ENCODE measurements at places on chromosomes 2 and 18. TPM values are rescaled to one million over a fixed set of nuclear protein-coding genes. Genes with fewer than 3 reads are reported as not detected.

- no peak for DNase-seq
- H3K27ac ChIP-seq, result no peak overlapping the region
- H3K4me3 ChIP-seq, result no peak overlapping the region
- H3K36me3 ChIP-seq, result no peaks in the 10 kb centered on the region
- no peaks in the 10 kb centered on the region for H3K27me3 ChIP-seq
- no peaks in the 10 kb centered on the region for H3K4me1 ChIP-seq
These were observed 15.0 kb upstream of the KLF7 start for GRCh38 chr2:207180741-207181140.

GRCh38 chr2:230711224-230711623, 1.4 kb upstream of the CAB39 start:
- no peaks in the 10 kb centered on the region for H3K36me3 ChIP-seq
- H3K4me3 ChIP-seq, result no peak overlapping the region
- DNase-seq, result no peak

DNA sequence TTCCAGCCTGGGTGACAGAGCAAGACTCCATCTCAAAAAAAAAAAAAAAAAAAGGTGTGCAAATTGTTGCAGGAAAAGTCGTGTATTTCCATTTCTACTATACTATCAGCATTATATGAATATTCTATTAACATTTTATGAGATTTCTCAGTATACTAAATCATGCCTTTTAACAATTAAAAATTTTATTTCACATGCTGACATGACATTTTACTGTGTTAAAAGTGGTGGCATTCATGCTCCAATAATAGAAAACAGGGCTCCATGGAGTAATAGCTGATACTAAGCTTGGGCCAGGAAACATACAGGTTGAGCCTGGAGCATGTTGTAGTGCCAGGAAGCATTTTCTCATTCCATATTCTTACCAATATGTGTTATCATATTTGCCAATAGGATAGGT, 141.4 kb downstream of the SPAG16 start:
- no peak overlapping the region for H3K4me3 ChIP-seq
- H3K4me1 ChIP-seq, result no peaks in the 10 kb centered on the region
- H3K27ac ChIP-seq, result no peak overlapping the region
- no peaks in the 10 kb centered on the region for H3K36me3 ChIP-seq

DNA sequence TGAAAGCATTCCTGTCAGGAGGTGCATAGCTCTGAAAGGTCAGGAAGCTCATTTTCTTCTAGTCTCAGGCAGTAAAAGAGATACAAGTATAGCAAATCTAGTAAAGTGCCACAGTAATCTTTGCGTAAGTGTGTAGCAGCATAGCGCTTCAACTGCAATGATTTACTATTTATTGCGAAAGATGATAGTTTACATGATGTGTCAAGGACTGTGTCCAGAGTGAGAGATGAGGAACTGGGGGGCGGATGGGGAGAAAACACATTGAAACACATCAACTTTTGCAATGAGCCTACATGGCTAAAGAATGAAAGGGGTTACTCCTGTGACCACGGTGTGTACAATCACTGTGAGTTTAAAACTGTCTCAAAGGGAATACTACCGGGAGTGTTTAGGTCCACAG, 644.4 kb downstream of the GALR1 start:
- no peaks in the 10 kb centered on the region for H3K4me1 ChIP-seq
- no peaks in the 10 kb centered on the region for H3K36me3 ChIP-seq
- no peaks in the 10 kb centered on the region for H3K27me3 ChIP-seq

DNA sequence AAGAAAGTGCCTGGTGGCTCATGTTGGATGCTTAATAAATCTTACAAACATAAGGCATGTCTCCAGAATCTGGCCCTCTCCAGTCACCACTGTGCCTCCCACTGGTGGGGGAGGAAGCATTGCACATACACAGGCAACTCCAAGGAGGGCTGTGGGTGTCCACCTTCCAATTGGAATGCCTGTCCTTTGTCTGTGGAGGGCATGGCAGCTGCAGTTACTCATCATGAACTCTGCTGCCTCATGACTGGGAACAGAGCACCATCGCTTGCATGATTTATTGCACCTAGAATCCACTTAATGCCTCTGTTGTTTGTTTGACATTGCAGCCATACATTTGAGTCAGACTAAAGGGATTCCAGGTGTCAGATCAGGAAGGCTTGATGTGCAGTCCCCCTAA, 278.9 kb downstream of the PRKCE start:
- H3K27ac ChIP-seq, result no peak overlapping the region
- H3K27me3 ChIP-seq, result no peaks in the 10 kb centered on the region
- no peak for DNase-seq
- H3K36me3 ChIP-seq, result no peaks in the 10 kb centered on the region

DNA sequence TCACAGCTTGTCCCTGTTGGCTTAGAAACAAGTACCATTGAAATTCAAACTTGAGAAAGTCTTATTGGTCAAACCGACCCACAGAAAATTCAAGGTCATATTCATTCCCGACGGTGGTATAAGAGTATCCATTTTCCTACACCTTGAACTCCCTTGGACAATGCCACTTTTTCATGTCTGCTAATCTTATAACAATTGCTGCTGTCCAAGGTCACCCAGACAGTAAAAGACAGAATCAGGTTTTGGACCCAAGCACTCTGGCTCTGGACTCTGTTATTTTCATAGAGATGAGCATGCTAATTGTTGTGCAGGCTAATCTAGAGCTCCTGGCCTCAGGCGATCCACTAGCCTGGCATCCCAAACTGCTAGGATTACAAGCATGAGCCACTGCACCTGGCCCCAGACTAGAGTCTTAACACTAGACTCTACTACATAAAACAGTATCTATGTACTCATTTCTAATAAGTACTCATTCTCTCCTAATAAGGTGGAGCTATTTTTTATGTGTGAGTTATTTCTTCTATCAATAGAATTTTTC, 57.8 kb downstream of the C2orf76 start:
- no peaks in the 10 kb centered on the region for H3K4me1 ChIP-seq
- no peak for DNase-seq
- H3K36me3 ChIP-seq, result no peaks in the 10 kb centered on the region
- no peak overlapping the region for H3K27ac ChIP-seq

GRCh38 chr2:20091305-20091991, 40.0 kb upstream of the LAPTM4A start:
- no peaks in the 10 kb centered on the region for H3K27me3 ChIP-seq
- no peaks in the 10 kb centered on the region for H3K36me3 ChIP-seq
- no peak overlapping the region for H3K4me3 ChIP-seq
- DNase-seq, result no peak
- H3K27ac ChIP-seq, result no peak overlapping the region
- H3K4me1 ChIP-seq, result no peaks in the 10 kb centered on the region

GPR35 gene
- total RNA-seq, result 3.4 TPM

DNA sequence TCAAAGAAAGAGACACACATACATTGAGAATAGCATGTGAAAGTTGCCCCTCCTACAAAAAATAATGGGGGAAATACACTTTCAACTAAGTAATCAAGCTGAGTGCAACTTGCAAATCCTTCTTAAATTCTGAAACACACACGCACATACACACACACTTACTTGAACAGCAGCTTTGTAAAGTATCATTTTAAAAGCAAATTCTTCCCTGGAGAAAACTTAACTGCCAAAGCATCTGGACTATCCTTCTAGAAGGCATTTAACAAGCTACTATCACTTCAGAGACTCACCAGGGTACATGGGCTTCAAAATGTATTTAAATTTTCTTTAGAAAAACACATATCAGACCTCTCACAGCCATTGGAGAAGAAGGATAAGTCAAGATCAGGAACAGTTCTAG, 15.3 kb downstream of the GAREM1 start:
- H3K27ac ChIP-seq, result no peak overlapping the region
- no peak overlapping the region for H3K4me3 ChIP-seq
- peaks cover 7% of the 10 kb centered on the region for H3K4me1 ChIP-seq
- H3K27me3 ChIP-seq, result no peaks in the 10 kb centered on the region

DNA sequence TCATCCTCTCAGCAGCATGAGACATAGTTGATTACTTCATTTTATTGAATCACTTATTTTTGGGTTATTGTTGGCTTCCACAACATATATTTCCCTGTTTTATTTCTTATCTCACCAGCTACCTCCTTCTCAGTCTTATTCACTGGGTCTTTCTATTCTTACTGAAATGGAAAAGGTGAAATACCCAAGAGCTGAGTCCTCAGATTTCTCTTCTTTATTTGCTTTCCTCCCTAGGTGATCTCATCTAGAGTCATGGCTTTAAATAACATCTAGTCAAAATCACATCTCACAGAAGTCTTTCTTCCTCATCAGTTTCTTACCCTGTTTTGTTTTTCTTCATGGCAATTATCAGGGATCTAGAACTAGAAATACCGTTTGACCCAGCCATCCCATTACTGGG, 105.0 kb upstream of the RBBP8 start:
- H3K4me3 ChIP-seq, result no peak overlapping the region
- DNase-seq, result no peak
- no peaks in the 10 kb centered on the region for H3K27me3 ChIP-seq
- H3K36me3 ChIP-seq, result no peaks in the 10 kb centered on the region

PAX3 gene
- total RNA-seq, result not detected

DNA sequence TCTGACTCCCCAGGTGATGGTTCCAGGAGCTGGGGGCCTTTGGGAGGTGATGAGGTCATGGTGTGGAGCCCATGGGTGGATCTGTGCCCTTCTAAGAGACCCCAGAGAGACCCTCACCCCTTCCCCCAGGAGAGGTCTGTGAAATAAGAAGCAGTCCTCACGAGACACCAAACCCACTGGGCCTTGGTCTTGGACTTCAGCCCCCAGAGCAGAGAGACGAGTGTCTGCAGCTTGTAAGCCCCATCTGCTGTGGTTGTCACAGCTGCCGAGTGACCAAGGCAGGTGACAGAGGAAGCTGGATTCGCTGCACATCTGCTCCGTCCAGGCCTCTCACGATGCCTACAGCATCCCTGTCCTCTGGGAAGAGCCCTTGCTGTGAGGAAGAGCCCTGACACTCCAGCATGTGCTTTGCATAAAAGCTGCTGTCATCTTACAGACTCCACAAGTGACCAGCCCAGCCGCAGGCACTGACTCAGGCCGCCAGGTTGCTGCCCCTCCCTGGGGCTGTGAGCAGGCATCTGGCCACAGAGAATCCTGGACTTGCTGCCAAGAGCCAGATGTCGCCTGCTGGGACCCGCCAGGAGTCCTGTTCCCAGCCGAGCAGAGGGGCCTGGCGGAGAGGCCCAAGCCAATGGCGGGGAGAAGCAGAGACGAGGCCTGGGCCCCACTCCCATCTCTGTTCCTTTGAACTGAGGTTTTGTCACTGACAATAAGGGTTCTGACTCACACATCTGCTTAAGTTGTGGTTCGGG, 150.8 kb downstream of the PXDN start:
- H3K27ac ChIP-seq, result peak overlapping the region; percentile 25
- H3K4me3 ChIP-seq, result no peak overlapping the region
- peaks cover 30% of the 10 kb centered on the region for H3K4me1 ChIP-seq
- DNase-seq, result no peak
- no peaks in the 10 kb centered on the region for H3K27me3 ChIP-seq

- H3K36me3 ChIP-seq, result no peaks in the 10 kb centered on the region
- DNase-seq, result no peak
- no peak overlapping the region for H3K4me3 ChIP-seq
- H3K4me1 ChIP-seq, result no peaks in the 10 kb centered on the region
- no peaks in the 10 kb centered on the region for H3K27me3 ChIP-seq
These were observed 208.1 kb downstream of the MEMO1 start for GRCh38 chr2:31802711-31803110.

FAM110C gene
- total RNA-seq, result 5.0 TPM

NT5C1B gene
- not detected for total RNA-seq

DNA sequence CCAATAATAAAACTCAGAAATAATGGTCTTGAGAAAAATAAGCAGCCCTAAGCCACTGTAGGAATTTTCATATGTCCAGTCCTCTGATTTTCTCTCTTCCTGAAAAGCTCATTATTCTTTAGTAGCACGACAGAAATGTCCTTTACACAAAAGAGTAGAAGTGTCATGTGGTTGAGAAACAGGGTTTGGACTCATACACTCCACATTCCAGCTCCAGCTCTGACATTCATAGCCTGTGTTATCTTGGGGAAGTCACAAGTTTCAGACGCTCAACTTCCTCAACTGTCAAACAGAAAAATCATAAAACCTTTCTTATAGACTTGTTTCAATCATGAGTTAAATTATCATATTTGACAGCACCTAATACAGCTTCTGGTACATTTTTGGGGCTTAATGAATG, 511.5 kb downstream of the TNS1 start:
- H3K27ac ChIP-seq, result no peak overlapping the region
- H3K27me3 ChIP-seq, result no peaks in the 10 kb centered on the region
- DNase-seq, result no peak
- no peaks in the 10 kb centered on the region for H3K4me1 ChIP-seq

KIF5C gene
- total RNA-seq, result 7.3 TPM

- H3K36me3 ChIP-seq, result no peaks in the 10 kb centered on the region
- H3K4me3 ChIP-seq, result peak overlapping the region; percentile 53
- no peaks in the 10 kb centered on the region for H3K4me1 ChIP-seq
- no peak overlapping the region for H3K27ac ChIP-seq
- no peaks in the 10 kb centered on the region for H3K27me3 ChIP-seq
- no peak for DNase-seq
These were observed 312.0 kb downstream of the CELF4 start for GRCh38 chr18:37253394-37254235.

- DNase-seq, result no peak
- no peak overlapping the region for H3K4me3 ChIP-seq
- peaks cover 43% of the 10 kb centered on the region for H3K4me1 ChIP-seq
- no peaks in the 10 kb centered on the region for H3K27me3 ChIP-seq
These were observed 79.2 kb downstream of the LIMS1 start for GRCh38 chr2:108613261-108614042.

- no peaks in the 10 kb centered on the region for H3K4me1 ChIP-seq
- DNase-seq, result no peak
- no peaks in the 10 kb centered on the region for H3K36me3 ChIP-seq
- no peak overlapping the region for H3K4me3 ChIP-seq
- no peaks in the 10 kb centered on the region for H3K27me3 ChIP-seq
These were observed 312.2 kb downstream of the EN1 start for GRCh38 chr2:118535171-118535817.

DNA sequence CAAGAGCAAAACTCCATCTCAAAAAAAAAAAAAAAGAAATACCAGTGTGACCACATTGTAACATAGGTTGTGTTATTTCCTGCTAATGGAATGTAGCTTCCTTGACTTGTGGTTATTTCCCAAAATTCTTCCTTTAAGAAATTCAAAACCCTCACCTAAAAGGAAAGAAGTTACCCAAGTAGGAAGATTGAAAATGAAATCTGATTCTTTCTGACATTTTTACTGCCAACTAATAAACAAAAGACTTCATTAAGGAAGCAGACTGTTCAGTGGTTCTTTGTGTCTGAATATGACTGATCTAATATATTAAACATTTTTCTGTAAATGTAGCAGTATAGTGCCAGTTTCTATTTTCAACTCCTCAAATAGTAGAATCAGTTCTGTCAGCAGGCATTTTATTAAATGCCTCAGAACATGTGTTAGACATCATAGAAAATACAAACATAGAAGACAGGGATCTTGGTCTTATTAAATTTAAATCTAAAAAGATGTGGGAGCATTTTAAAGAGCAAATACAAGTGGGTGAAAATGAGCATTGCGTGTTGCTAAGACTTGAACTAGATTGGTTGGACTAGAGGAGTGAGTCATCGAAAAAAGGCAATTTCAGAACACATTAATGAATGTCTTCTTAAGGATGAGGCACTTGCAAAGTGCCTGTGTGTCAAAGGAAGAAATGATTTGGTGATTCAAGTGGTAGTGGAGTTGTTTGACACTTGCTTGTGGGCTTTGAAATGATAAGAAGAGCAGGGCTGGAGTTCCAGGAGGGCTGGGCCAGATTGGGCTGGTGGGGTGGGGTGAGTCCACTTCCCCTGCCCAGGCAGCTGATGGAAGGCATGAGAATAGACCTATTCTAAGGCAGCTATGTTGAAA, 53.4 kb downstream of the PKP4 start:
- no peak overlapping the region for H3K27ac ChIP-seq
- no peak overlapping the region for H3K4me3 ChIP-seq
- H3K4me1 ChIP-seq, result no peaks in the 10 kb centered on the region
- H3K27me3 ChIP-seq, result no peaks in the 10 kb centered on the region
